Activated CD4-positive, alpha-beta T cell treated with anti-CD3 and anti-CD28 coated beads, Interleukin-2, Interleukin-6, amounts not matched to agents 100 ng/mL and 50 ng/mL, durations not matched to agents 16 hours and 8 hours (primary cell): ENCODE measurements at places on chromosomes 2 and 18.

GRCh38 chr2:199603721-199604291 lies 146.1 kb upstream of the SATB2 start:
- no peak for DNase-seq

- no peak for DNase-seq
Observed at GRCh38 chr2:84972207-84972783, 1.3 kb downstream of the KCMF1 start.

DNA sequence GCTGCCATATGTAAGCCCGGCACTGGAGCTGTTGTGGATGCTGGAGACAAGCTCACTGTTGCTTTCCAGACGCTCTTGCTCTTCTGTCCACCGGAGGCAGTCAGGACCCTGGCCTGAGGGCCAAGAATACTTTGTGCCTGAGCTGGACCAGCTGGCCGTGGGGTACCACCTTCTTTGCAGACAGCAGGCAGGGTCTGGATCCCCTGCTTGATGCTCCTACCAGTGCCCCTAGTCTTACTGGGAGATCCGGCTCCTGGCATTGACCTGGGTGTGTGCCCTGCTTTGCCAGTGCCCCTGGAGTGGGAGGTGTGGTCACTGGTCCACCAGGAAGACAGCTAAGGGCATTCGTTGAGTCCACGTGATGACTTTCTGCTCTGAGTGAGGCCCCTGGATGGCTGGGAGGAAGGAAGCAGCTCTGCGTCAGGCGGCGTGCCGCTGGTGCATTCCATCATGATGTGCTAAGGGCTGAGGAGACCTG lies 59.3 kb downstream of the LRRFIP1 start:
- no peak for DNase-seq

- no peak for DNase-seq
Observed at GRCh38 chr2:218444692-218445357, 25.9 kb downstream of the VIL1 start.

GRCh38 chr2:196409376-196409775 lies 230.1 kb upstream of the CCDC150 start:
- no peak for DNase-seq
